Endodermal cell (in vitro differentiated cells): ENCODE measurements at places on chromosomes 16 and 17. TPM values are rescaled to one million over a fixed set of nuclear protein-coding genes. Genes with fewer than 3 reads are reported as not detected.

- DNase-seq, result no peak
- H3K4me1 ChIP-seq, result peaks cover 3% of the 10 kb centered on the region
- no peak overlapping the region for H3K4me3 ChIP-seq
- H3K27ac ChIP-seq, result no peak overlapping the region
Observed at GRCh38 chr17:52025236-52025635, 133.3 kb downstream of the CA10 start.

MYH13 gene
- not detected in 2 replicates for total RNA-seq

GRCh38 chr17:77523540-77523939 lies 382.8 kb downstream of the SEC14L1 start:
- no peaks in the 10 kb centered on the region for H3K4me1 ChIP-seq
- DNase-seq, result no peak
- H3K27ac ChIP-seq, result no peak overlapping the region

CDRT4 gene
- 16.4 to 24.0 TPM (median 17.6 TPM) in 3 replicates for total RNA-seq

DNA sequence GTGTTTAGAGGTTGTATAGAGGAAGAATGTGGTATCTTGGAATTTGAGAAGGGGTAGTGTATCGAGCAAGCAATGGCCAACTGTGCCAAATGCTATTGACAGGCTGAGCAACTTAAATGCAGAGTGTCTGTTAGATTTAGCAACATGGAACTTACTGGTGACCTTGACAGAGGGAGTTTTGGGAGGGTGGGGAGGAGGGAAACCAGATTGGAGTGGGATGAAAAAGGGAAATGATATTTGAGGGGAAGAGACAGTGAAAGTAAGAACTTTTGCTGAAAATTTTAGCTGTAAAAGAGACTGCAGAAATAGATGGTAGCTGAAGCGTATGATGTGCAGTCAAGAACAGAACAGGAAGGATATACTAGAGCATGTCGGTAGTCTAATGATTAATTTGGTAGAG lies 1.1 kb downstream of the LRRC36 start:
- H3K27ac ChIP-seq, result no peak overlapping the region
- DNase-seq, result no peak
- peak overlapping the region; percentile 70 for H3K4me3 ChIP-seq
- H3K36me3 ChIP-seq, result no peaks in the 10 kb centered on the region
- H3K27me3 ChIP-seq, result no peaks in the 10 kb centered on the region

GRCh38 chr17:58308173-58308984 lies 20.2 kb downstream of the TSPOAP1 start:
- no peak overlapping the region for H3K4me3 ChIP-seq
- no peaks in the 10 kb centered on the region for H3K27me3 ChIP-seq

RNU2-1 gene
- total RNA-seq, result 3,401 to 5,418 TPM (median 5,100 TPM) in 3 replicates

PRCD gene
- total RNA-seq, result 1.9 to 11.5 TPM (median 3.2 TPM) in 3 replicates

KRT40 gene
- not detected in 3 replicates for total RNA-seq

GRCh38 chr16:50335196-50335958 lies 33.4 kb downstream of the BRD7 start:
- peaks cover 76% of the 10 kb centered on the region for H3K36me3 ChIP-seq
- H3K27me3 ChIP-seq, result no peaks in the 10 kb centered on the region
- no peak overlapping the region for H3K4me3 ChIP-seq
- no peaks in the 10 kb centered on the region for H3K4me1 ChIP-seq

DNA sequence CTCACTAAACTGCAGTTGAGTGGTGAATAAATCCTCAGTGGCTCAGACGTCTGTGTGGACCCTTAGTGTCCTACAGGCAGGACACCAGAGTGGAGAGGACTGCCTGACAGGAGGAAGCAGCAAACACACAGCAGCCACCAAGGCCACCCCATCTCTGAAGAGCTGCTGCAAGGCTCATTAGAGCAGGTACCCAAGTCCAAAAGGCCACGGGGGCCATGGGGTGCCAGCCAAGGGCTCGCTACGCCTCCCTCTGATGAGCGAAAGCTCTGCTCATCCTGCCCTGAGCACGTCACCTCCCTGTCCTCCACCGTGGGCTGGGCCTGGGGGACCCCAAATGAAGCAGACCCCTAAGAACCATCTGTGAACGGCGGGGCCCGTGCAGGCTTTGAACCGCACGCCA lies 70.1 kb upstream of the DOC2B start:
- no peak overlapping the region for H3K27ac ChIP-seq
- H3K27me3 ChIP-seq, result no peaks in the 10 kb centered on the region
- DNase-seq, result no peak
- no peaks in the 10 kb centered on the region for H3K36me3 ChIP-seq
- no peak overlapping the region for H3K4me3 ChIP-seq

DNA sequence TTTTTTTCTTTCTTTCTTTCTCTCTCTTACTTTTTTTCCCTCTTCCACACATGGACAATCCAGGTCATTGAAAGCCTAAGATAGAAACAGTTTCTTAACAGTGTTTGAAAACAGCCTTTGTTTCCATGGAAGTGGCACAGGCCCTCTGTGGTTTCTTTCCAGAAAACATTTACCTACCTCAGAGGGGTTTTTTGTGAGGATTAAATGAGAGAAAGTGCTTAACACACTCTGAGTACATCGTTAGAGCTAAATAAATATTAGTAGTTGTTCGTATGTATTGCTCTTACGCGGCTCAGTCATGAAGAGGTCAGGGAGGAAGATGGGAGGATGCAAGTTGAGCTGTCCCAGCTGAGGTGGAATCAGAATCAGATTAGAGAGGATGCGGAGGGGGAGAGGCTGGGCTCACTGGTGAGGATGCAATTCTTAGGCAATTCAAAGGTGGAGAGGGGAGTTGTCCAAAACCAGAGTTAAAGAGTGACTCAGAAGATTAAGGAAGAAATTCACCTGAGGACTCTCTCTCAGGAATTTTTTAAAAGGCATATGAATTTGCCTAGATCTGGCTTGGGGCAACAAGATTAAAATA lies 345.4 kb downstream of the PMP22 start:
- peak overlapping the region; percentile 82 for H3K27ac ChIP-seq
- H3K4me3 ChIP-seq, result no peak overlapping the region
- H3K27me3 ChIP-seq, result no peaks in the 10 kb centered on the region
- peak; percentile 57 for DNase-seq
- H3K36me3 ChIP-seq, result no peaks in the 10 kb centered on the region

GRCh38 chr16:67034487-67034886 lies 5.5 kb downstream of the CBFB start:
- H3K4me3 ChIP-seq, result no peak overlapping the region
- no peaks in the 10 kb centered on the region for H3K4me1 ChIP-seq
- H3K27ac ChIP-seq, result no peak overlapping the region
- H3K27me3 ChIP-seq, result no peaks in the 10 kb centered on the region
- peaks cover 82% of the 10 kb centered on the region for H3K36me3 ChIP-seq

TTLL6 gene
- total RNA-seq, result 1.5 and 2.1 TPM in 2 replicates

BAIAP3 gene
- total RNA-seq, result 25.0 to 33.5 TPM (median 28.4 TPM) in 3 replicates

DNA sequence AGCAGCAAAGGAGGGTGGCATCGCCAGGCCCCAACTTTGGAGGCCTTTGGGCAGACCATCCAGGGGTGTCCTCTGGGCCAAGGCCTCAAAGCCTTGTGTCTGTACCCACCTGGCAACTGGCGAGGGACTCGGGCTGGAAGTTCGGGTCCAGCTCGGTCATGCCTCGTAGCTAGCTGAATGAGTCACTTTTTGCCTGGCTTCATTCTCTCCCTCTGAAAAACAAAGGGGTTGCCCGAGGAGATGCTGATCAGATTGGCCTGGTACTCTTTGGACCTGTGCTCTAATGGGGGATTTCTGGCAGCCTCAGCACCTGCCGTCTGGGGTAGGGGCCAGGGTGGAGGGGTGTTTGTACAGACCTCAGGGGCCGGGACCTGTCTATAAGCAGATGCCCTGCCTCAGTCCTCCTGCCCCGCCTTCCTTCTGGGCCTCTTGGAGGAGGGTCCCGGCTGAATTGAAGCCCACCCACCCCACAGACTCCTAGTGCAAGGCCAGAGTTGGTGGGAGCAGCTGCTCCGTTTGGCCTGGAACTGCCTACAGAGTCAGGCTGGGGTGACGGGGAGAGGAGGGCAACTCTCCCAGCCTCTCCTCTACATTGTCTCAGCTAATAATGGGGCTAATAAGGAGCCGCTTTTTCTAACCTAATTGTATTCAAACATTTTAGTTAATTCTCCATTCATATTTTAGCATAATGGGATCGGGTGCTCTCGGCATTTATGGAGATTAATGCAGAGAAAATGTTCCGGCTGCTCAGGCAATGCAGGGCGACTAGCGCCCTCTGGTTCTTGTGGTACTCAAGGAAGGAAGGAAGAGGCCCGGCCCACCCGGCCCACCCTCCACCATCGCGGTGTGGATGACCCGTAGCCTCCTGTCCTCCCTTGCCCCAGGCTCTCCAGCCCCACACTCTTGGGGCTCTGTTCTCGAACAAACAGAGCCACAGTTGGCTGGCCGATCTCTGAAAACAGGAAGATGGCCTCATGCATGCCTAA lies 21.4 kb upstream of the ABCC3 start:
- H3K27ac ChIP-seq, result no peak overlapping the region
- no peak for DNase-seq
- H3K27me3 ChIP-seq, result no peaks in the 10 kb centered on the region
- H3K36me3 ChIP-seq, result no peaks in the 10 kb centered on the region
- H3K4me1 ChIP-seq, result no peaks in the 10 kb centered on the region

HAGH gene
- 44.3 and 47.8 TPM in 2 replicates for total RNA-seq

- peak overlapping the region; percentile 98 for H3K27ac ChIP-seq
- peak; percentile 94 for DNase-seq
- no peaks in the 10 kb centered on the region for H3K27me3 ChIP-seq
- H3K4me1 ChIP-seq, result peaks cover 3% of the 10 kb centered on the region
Observed at GRCh38 chr16:30956601-30957455, 726 bp upstream of the SETD1A start.

GRCh38 chr16:88466175-88466862 lies 13.2 kb downstream of the ZFPM1 start:
- H3K27me3 ChIP-seq, result no peaks in the 10 kb centered on the region
- H3K27ac ChIP-seq, result no peak overlapping the region
- no peaks in the 10 kb centered on the region for H3K36me3 ChIP-seq
- H3K4me1 ChIP-seq, result peaks cover 13% of the 10 kb centered on the region

GRCh38 chr16:17970157-17970765 lies 366.3 kb downstream of the NPIPA8 start:
- H3K27me3 ChIP-seq, result no peaks in the 10 kb centered on the region
- no peak for DNase-seq
- H3K36me3 ChIP-seq, result no peaks in the 10 kb centered on the region
- no peaks in the 10 kb centered on the region for H3K4me1 ChIP-seq

DNA sequence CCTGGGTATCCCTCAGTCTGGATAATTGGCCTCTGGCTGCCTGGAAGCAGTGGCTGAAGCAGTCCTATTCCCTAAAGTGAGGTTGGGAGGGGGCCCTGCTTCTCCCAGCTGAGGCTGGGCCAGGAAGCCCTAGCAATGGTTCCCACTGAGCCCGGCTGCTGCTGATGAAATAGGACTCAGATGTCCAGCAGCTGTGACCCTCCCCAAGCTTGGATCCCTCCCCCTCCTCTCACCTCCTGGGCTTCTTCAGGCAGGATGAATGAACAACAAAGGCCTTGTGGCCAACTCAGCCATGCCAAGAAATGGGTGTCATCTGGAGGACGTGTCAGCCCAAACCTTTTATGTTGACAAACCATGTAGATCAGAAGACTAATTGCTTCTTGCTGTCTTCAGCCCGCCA lies 42.0 kb downstream of the AXIN2 start:
- no peak for DNase-seq
- peak overlapping the region; percentile 83 for H3K27ac ChIP-seq
- no peaks in the 10 kb centered on the region for H3K36me3 ChIP-seq
- H3K27me3 ChIP-seq, result no peaks in the 10 kb centered on the region
- no peak overlapping the region for H3K4me3 ChIP-seq

- no peaks in the 10 kb centered on the region for H3K36me3 ChIP-seq
- no peak for DNase-seq
- no peaks in the 10 kb centered on the region for H3K27me3 ChIP-seq
- no peak overlapping the region for H3K4me3 ChIP-seq
- no peaks in the 10 kb centered on the region for H3K4me1 ChIP-seq
Observed at GRCh38 chr16:49953090-49953489, 71.9 kb upstream of the CNEP1R1 start.

GRCh38 chr17:38871247-38872015 lies 1.6 kb downstream of the LASP1 start:
- peaks cover 40% of the 10 kb centered on the region for H3K36me3 ChIP-seq
- DNase-seq, result peak; percentile 91
- no peaks in the 10 kb centered on the region for H3K27me3 ChIP-seq
- H3K4me3 ChIP-seq, result peak overlapping the region; percentile 93
- H3K4me1 ChIP-seq, result peaks cover 11% of the 10 kb centered on the region
- no peak overlapping the region for H3K27ac ChIP-seq

ALDH3A1 gene
- total RNA-seq, result 0.32 and 0.44 TPM in 2 replicates

GSDMA gene
- total RNA-seq, result not detected in 2 replicates

GRCh38 chr17:2235792-2236366 lies 67.7 kb downstream of the SMG6 start:
- no peaks in the 10 kb centered on the region for H3K27me3 ChIP-seq
- peaks cover 24% of the 10 kb centered on the region for H3K4me1 ChIP-seq
- DNase-seq, result no peak
- H3K4me3 ChIP-seq, result no peak overlapping the region

KRT36 gene
- not detected in 3 replicates for total RNA-seq

GRCh38 chr16:2223221-2223941 lies at the start of gene E4F1:
E4F1 (plus strand) TSS chr16:2223591; CDS start chr16:2223614, 23 bp downstream.
- H3K4me1 ChIP-seq, result no peaks in the 10 kb centered on the region
- H3K27ac ChIP-seq, result peak within 1 kb of the TSS; percentile 4
- peaks cover 13% of the 10 kb centered on the region for H3K36me3 ChIP-seq
- peak within 1 kb of the TSS; percentile 91 for H3K4me3 ChIP-seq
- H3K27me3 ChIP-seq, result no peaks in the 10 kb centered on the region
- DNase-seq, result peak; percentile 100

GRCh38 chr16:86285421-86285820 lies 224.9 kb upstream of the FOXF1 start:
- H3K4me1 ChIP-seq, result peaks cover 5% of the 10 kb centered on the region
- no peak overlapping the region for H3K27ac ChIP-seq
- DNase-seq, result no peak
- H3K27me3 ChIP-seq, result peaks cover 86% of the 10 kb centered on the region
- H3K4me3 ChIP-seq, result no peak overlapping the region

DNA sequence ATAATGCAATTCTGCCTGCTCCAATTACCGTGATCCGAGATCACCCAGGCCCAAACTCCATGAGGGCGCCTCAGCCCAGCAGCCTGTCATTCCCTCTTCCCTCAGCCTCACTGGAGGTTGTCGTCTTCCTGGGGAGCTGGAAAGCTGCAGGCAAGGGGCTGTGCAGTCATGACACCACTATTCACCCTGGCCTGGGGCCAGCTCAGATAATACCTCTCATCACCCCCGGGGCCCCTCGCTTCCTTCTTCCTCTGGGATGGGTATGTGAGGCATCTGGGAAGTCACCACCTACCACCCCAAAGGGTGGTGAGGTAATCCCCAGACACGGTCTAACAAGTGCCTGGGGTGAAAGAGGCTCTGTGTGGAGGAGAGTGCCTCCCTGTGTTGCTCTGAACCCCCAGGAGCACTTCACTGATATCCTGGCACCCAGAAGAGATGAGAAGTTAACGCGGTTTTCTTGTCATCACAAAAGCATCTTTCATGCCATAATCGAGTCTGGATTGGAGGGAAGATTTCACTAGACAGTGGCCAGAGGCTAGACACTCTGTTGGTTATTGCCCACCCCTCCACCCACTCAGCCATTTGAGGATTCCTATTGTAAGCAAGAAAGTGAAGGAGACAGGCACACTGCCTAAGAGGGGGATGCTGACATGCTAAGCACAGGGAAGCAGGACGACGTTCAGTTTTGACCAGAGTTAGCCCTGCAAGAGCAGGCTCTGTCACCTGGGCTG lies 18.4 kb downstream of the CFAP20 start:
- H3K36me3 ChIP-seq, result peaks cover 33% of the 10 kb centered on the region
- peak overlapping the region; percentile 45 for H3K27ac ChIP-seq
- no peaks in the 10 kb centered on the region for H3K27me3 ChIP-seq
- DNase-seq, result no peak
- no peaks in the 10 kb centered on the region for H3K4me1 ChIP-seq
